ENCODE measurements at places on chromosomes 3 and 15. TPM values are rescaled to one million over a fixed set of nuclear protein-coding genes. Genes with fewer than 3 reads are reported as not detected.

DNA sequence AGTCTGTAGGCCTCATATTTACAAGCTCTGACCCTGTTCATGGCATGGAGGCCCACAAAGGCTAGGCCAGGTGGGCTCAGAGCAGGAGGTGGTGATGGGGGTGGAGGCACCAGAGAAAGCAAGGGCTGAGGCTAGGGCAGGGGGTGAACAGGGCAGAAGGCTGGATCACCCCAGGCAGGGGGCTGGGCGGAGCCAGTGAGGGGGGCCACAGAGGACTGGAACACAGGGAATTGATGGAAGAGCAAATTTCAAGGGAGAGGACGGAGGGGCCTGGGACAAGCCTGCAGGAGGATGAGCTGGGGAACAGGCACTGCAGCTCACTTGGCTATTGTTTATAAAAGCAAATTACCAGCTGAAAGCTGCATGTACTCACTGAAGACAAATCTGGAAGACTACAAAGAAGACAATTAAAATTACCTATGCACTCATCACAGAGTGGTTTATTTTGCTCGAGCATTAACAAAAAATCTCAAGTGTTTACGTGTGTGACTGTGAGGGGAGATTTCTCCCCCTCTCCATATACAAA, 11.0 kb downstream of the TNFAIP8L3 start:
- DNase-seq, result no peak

GRCh38 chr3:128823631-128824030, 55.8 kb upstream of the ACAD9 start:
- no peak for DNase-seq

GRCh38 chr3:147412261-147412916, 3.2 kb downstream of the ZIC1 start:
- no peak for DNase-seq

DNA sequence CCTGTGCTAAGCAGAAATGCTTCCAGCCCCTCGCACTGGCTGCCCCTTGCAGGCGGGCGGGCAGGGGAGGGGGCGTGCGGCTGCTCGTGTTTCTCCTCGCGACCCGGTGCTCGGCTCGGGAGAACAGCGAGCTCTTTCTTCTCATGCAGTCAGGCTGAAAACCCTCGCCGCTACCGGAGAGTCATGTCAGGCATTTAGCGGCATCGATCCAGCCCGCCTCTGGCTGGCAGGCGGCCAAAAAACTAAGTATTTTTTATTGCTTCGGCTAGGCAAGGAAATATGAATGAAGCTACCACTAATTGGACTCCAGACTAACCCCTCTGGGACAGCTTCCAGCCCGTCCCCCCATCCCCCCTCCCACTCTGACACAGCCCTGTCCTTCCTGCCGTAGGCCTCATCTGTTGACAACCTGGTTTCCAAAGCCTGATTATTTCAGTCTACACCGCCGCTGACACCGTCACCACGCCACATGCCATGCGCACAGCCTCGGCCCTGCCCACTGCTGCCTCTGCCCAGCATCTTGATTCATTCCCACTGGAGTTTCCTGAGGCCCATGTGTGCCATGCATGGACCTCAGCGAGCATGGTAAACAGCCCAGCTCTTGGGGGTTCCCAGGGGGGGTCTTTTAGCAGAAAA, 35.3 kb downstream of the TLE3 start:
- DNase-seq, result peak; percentile 78

DNA sequence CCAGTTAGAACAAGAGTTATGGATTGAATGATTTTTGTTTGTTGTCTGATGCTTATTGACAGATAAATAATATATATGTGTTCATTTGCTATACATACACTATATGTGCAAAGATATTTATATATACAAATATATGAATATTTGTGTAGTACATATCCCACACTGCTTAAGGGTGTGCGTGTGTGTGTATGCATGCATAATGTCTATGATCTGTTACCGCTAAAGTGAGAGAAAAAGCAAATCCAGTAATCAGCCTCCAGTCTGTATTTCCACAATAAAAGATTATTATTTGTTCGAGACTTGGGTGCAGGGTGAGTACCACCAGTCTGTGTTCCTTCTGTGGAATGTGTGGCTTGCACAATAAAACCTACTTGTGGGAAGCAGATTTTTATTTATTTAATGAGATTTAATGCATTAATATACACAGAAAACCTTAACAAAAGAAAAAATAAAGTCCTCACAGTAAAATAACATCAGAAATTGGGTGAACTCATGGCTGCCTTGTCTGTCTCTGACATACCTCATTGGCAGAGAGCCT, 366.0 kb upstream of the TBL1XR1 start:
- DNase-seq, result no peak

The FETUB gene
- total RNA-seq, result not detected

The IL17RB gene
- 17.5 TPM for total RNA-seq

The GRAMD2A gene
- total RNA-seq, result 0.31 TPM

The KNG1 gene
- total RNA-seq, result 0.31 TPM

The SIDT1 gene
- total RNA-seq, result 8.6 TPM

The BSN gene
- 25.3 TPM for total RNA-seq

The ISL2 gene
- total RNA-seq, result 4.2 TPM
